ENCODE measurements at places on chromosomes 3 and 15. TPM values are rescaled to one million over a fixed set of nuclear protein-coding genes. Genes with fewer than 3 reads are reported as not detected.

HDGFL3 gene
- 83.1 TPM for total RNA-seq

SERPINI1 gene
- total RNA-seq: 4.1 TPM

GRCh38 chr3:183044547-183045229, 54.6 kb downstream of the MCCC1 start:
- no peak overlapping the region for H3K27ac ChIP-seq
- DNase-seq: no peak
- H3K27me3 ChIP-seq: no peaks in the 10 kb centered on the region
- peaks cover 7% of the 10 kb centered on the region for H3K4me1 ChIP-seq

GRCh38 chr3:192825216-192825615, 92.4 kb downstream of the MB21D2 start:
- no peak overlapping the region for H3K27ac ChIP-seq
- H3K4me1 ChIP-seq: no peaks in the 10 kb centered on the region
- no peak for DNase-seq
- no peak overlapping the region for H3K4me3 ChIP-seq
- no peaks in the 10 kb centered on the region for H3K36me3 ChIP-seq

DNA sequence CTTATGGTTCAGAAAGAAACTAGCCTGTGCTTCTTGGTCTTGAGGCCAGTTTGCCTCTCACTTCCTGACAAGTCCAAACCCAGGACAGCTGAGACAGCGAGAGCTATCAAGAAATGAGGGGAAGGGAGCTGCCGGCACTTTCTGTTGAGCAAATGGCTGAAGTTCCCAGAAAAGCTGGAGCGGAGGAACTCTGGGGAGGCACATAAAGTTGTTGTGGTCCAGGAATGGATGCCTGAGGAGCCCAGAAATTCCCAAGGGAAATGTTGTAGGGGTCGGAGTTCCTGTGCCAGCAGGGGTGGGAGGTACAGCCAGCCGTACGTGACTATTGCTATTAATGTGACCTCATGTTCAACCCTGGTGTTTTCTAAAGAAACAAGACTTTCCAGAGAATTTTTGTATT, 98.8 kb upstream of the TNFAIP8L3 start:
- H3K27me3 ChIP-seq: peaks cover 20% of the 10 kb centered on the region
- DNase-seq: no peak
- H3K27ac ChIP-seq: no peak overlapping the region
- no peaks in the 10 kb centered on the region for H3K36me3 ChIP-seq
- H3K4me3 ChIP-seq: no peak overlapping the region

- peaks cover 3% of the 10 kb centered on the region for H3K4me1 ChIP-seq
- H3K36me3 ChIP-seq: peaks cover 31% of the 10 kb centered on the region
- H3K27me3 ChIP-seq: no peaks in the 10 kb centered on the region
- no peak overlapping the region for H3K27ac ChIP-seq
- no peak overlapping the region for H3K4me3 ChIP-seq
These were observed 48.3 kb downstream of the DHX36 start for GRCh38 chr3:154275965-154276364.

DNA sequence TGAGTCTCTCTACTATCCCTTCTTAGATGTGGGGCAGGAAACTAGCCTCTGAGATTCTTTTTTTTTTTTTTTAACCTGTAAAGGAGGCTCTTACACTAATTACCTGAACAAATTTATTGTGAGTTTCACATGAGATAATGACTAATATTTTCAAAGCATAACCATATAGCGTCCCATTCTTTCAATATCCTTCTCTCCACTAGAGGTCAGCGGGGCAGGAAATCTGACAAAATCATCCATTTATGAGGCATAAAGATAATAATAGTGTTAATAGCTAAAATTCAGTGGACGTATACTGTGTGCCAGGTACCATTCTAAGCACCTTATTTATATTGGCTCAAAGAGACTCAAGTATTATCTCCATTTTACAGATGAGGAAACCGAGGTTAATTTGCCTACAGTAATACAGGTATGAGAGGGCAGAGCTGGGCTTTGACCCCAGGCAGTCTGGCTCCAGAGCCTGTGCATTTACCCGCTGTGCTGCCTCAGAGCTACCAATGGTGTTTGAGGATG, 16.3 kb upstream of the SMAD6 start:
- H3K4me1 ChIP-seq: no peaks in the 10 kb centered on the region
- H3K36me3 ChIP-seq: no peaks in the 10 kb centered on the region
- DNase-seq: no peak
- H3K4me3 ChIP-seq: no peak overlapping the region
